ENCODE measurements at places on chromosomes 6 and 20.
A peak's percentile ranks its signal among the peaks of the same experiment; 100 is the strongest.

DNA sequence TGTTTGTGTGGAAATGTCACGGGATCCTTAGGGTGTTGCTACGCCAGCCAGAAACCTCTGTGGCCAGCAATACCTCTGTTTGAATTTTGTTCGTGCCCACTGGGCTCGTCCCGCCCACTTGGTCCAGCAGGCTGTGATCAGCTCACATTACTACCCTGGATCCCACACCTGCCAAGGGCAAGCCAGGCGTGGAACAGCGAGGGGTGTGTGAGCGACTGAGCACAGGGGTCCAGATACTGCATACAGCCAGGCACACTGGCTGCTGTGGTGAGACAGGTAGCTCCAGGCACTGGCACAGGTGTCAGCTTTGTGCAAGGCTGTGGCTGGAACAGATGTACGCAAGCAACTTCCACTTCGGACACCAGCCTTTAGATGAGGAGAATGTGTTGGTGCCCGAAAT lies 718.9 kb downstream of the EPHA7 start:
- no peak for DNase-seq

GRCh38 chr20:46036370-46036769 lies 7.4 kb downstream of the SLC12A5 start:
- no peak for DNase-seq

- DNase-seq = peak; percentile 8
These were observed 88.9 kb downstream of the SOBP start for GRCh38 chr6:107578642-107579341.

DNA sequence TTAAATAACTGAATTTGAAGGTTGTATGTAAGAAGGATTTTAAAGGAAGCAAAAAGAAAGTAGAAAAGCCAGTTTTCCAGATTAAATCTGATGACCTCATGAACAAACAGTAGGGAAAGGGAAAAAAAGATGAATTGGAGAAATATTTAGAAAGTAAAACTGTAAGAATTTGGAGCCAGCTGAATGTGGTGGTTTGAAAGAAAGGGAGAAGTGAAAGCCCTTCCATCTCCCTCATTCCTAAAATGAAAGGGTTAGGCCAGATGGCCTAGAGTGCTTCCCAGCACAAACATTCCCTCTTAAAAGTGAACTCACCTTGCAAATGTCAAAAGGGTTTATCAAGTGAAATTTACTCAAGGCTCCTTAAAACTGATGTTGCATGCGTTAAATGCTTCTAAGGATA lies 139.3 kb upstream of the COL21A1 start:
- DNase-seq = no peak

GRCh38 chr20:39358052-39358451 lies 395.9 kb downstream of the DHX35 start:
- no peak for DNase-seq

- peak; percentile 58 for DNase-seq
These were observed 21.9 kb upstream of the RREB1 start for GRCh38 chr6:7085911-7086310.

DNA sequence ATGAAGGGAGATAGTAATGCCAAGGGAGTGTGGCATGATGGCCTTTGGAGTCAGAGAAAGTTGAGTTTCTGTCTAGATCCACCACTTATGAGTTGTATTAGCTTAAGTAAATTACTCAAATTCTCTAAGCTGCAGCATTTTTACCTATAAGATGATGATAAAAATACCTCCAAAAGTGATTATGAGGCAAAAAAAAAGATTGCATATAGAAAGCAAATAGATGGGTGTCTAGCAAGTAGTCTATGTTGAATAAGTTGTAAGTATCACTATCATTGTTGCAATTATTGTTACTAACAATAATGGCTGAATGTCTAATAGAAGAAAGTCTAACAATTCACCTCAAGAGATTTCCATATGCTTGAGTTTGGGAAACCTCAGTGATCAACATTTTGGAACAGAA lies 959.2 kb upstream of the GJE1 start:
- no peak for DNase-seq

- DNase-seq = no peak
These were observed 48.7 kb downstream of the YTHDF1 start for GRCh38 chr20:63167026-63167917.

DNA sequence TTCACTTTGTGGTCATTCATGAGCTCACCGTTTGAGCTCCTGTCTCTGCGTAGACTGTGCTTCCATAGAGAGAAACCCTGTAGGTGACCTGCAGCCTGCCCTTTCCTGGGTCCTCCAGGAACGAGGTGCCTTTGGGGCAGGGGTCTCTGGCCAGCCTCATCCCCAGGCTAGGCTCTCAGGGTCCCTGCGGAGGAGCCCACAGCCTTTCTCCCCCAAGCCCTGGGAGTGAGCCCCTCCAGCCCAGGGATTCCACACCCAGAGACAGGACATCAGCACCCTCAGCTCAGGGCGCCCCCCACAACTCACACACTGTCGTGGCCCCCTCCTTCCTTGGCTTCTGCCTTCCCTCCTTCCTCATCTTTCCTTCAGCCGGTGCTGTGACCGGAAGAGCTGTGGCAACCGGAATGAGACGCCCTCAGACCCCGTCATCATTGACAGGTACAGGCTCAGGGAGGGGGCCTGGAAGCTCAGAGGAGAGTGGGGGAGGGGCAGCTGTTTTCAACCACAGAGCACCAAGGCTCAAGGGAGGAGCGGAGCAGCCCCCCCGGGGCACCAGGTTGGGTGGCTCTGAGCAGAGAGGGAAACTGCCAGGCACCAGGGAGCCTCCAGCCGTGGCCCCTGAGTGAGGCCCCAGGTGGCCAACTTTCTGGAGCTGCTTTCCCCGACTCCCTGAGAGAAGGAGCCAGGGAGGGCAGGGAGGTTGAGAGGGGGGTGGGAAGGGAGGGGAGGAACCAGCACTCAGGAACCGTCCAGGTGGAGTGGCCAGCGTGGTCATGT lies 16.8 kb downstream of the EBF4 start:
- no peak for DNase-seq

DNA sequence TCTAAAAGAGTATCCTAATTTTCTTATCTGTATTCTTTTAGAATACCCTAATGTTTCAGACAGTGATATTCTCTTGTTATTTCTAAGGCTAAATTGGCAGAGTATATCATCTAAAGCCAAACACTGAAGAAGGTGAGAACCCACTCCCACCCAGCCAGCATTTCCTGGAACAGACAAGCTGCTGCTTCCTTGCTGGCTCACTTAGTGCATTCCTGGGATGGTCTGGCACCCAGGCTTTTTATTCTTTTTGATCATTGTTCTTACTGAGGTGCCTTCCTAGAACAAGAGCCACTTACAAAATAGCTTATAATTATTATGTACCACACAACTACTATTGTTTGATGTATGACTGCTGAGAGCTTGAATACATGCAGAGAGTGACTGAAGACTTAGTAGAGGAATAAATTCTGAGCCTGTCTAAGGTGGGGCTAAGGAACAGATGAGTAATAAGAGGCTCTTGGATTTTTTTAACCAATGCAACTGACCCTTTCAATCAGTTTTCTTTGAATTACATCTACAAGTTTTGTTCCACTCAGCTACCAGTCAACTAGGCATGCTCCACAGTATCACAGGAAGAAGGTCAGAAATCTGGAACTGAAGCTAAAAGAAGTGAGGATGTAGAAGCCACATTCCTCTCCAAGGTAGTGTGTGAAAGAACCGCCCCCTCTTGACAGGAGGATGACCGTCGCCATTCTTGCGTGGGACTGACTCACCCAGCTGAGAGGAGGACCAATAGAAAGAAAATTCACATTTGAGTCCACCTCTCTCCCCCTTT lies 30.1 kb downstream of the PRPH2 start:
- no peak for DNase-seq

- DNase-seq = no peak
These were observed 128.0 kb downstream of the UST start for GRCh38 chr6:148874698-148875293.

- no peak for DNase-seq
These were observed 150.4 kb downstream of the PCSK2 start for GRCh38 chr20:17377231-17377630.

GRCh38 chr6:109671733-109672132 lies 19.3 kb downstream of the AK9 start:
- DNase-seq = no peak

GRCh38 chr20:11445891-11446290 lies 471.8 kb upstream of the BTBD3 start:
- DNase-seq = no peak

GRCh38 chr20:58008866-58009265 lies 219.6 kb downstream of the ANKRD60 start:
- no peak for DNase-seq

GRCh38 chr6:163608204-163608644 lies 193.7 kb downstream of the QKI start:
- no peak for DNase-seq

DNA sequence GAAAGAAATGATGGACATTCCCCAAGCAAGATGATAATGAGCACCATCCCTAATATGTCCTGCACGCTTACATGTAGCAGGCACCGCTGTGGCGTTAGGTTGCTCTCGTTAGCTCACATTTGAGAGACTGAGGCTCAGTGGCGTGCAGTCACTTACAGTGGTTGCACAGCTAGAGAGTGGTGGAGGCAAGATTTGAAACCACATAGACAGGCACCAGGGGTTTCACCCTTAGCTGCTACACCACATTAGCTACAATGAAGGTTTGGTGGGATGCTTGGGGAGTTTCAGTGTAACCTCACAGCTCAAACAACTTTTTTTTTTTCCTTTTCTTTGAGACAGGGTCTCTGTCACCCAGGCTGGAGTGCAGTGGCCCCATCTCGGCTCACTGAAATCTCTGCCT lies 3.7 kb downstream of the COX4I2 start:
- no peak for DNase-seq

DNA sequence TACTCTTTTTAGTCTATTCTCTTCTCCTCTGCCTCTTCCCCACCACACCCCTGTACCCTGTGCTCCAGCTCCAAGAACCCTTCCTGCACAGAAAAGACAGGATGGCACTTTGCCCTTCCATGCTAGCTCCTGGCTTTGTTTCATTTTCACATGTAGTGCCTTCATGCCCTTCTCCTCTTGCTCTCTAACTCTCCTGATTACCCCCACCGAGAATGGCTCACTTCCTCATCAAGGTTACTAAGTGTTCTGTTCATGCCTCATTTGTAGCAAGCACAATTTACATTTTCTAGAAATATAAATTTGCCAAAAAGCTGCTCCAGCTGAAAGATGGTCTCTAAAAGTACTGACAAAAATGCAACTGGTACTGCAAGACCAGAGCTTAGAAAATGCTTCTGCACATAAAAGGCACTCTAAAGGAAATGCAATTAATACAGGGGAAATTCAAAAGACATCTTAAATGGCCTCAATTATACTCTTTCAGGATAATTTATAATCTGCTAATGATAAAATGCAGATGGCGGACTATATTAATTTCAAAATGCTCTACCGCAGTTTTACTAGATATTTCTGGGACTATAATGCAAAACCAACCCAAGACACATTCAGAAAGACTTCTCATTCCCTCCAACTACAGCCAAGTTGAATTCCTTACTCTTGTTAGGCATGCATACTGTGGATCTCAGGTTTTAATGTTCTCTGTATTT lies 570.2 kb downstream of the PRKN start:
- no peak for DNase-seq

DNA sequence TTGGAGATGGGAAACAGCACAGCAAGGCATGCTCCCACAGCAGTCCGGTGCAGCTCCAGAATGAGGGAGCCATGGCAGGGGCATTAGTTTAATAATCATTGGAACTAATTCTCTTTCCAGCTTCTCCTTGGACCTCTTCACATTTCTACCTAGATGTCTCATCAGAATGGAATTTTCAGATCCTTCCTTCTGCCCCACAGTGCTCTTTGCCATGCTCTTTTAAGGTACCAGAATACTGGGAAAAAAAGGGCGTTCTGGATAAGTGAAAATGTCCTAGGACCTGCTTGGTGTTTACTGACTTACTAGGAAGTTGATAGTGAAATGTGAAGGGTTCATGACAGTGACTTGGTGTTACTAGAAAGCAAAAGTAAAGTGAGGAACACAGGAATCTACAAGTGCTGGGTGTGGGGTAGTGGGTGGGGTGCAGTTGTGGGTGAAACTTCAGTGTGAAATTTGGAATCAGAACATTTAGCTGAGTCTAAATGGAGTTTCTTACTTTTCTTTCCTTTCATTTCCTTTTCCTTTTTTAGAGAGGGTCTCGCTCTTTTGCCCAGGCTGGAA lies 207.1 kb downstream of the ARID1B start:
- DNase-seq = no peak

- peak; percentile 35 for DNase-seq
These were observed 528 bp downstream of the NUDT3 start for GRCh38 chr6:34391786-34392496.

GRCh38 chr6:160226118-160226591 lies 32.5 kb downstream of the SLC22A2 start:
- DNase-seq = no peak

GRCh38 chr20:62598761-62599194 lies 43.5 kb upstream of the SLCO4A1 start:
- no peak for DNase-seq

DNA sequence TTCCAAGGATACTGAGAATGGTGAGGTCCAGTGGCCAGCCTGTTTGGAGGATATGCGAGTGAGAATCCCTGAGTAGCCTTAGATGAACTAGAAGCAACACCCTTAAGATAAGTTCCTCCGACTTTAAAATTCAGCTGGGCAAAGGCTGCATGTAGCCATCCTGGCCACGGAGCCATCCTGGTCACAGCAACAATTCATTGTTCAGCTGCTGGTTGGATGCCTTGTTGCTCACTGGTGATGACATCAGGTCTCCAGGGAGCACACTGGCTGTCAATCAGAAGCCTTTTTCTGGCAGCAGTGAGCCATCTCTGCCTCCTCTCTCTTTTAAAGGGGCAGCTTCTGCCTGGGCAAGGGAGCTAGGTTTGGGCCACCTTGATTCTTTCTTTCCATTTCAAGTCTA lies 22.4 kb upstream of the RIMS4 start:
- no peak for DNase-seq

DNA sequence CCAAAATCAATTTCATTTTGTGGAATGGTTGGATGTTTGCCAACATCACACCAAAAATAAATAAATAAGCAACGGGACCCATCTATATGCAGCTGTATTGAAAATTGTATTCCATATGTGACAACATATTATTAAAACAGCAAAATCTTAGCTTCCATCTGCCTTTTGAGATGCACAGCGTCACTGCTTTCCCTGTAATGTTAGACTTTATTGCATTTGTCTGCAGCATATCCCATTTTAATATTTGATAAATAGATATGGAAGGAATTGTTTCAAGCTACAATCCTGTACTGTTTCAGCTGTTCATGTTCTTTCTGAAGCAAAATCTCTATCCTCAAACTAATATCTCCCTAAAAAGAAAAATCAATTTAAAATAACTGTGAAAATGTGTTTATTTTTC lies 509.1 kb downstream of the PKHD1 start:
- DNase-seq = no peak

GRCh38 chr6:74598462-74599393 lies 607.1 kb downstream of the COL12A1 start:
- no peak for DNase-seq

GRCh38 chr6:52317841-52318581 lies 33.5 kb upstream of the MCM3 start:
- no peak for DNase-seq

GRCh38 chr20:6495907-6496306 lies 271.6 kb upstream of the BMP2 start:
- DNase-seq = no peak

DNA sequence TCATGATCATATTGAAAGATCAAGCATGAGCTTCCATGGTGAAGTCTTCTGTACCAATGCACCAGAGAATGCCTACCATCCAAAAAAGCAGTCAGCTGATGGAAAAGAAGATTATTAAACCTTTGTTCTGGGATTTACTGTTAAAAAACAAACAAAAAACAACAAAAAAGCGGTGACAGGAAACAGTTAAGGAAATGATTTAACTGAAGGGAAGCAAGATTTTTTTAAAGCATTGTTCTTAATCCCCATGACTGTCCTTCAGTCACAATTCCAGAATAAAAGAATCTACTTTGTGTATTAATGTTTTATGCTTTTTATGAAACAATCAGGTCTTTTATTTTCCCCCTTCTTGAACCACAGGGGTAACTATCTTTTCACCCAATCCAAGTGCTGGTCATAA lies 23.9 kb downstream of the FAM162B start:
- no peak for DNase-seq

All from NCI-H524 treated with DMSO at 0.1 percent for 48 hours (cell line).